GM12864 (cell line): ENCODE measurements at places on chromosomes 16 and 17.

DNA sequence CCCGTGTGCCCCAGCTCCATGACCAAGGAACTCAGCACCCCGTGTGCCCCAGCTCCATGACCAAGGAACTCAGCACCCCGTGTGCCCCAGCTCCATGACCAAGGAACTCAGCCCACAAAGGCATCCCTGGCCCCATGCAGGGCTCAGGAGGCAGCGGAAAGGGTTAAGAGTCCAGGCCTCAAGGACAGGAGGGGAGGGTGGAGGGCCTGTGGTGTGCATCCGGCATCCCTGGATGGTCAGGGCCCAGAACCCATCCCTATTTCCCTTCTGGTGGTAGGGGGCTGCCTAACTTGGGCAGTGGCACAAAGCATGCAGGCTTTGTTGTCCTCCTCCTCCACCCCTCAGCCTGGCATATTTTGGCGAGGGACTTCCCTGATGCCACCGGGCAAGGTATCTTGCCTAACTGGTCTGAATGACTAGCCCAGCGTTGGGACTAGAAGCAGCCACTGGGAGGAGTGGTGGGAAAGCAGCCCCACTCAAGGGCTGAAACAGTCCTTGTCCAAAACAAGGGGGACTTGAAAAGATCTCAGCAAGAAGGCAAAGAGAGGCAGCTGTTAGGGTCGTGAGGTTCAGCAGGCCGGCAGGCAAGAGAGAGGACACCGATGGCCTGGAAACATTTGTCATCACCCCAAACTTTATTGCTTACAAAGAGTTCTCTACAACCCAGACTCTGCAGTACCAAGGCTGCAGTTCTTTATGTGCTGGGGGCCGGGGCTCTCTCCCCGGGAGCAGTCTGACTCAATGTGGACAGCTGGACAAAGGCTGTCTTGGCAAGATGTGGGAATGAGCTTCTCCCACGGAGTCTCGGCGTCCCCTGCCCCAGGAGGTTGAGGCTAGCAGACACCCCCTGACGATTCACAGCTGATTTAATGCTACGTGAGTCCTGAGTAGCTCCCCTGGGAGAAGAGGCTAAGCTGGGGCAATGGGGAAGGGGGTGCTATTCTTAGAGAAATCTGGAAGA is 902 bp upstream of the SPATA32 start:
- DNase-seq: no peak

- DNase-seq: no peak
Measured at GRCh38 chr17:29608986-29609385, 13.7 kb downstream of the CORO6 start.

DNA sequence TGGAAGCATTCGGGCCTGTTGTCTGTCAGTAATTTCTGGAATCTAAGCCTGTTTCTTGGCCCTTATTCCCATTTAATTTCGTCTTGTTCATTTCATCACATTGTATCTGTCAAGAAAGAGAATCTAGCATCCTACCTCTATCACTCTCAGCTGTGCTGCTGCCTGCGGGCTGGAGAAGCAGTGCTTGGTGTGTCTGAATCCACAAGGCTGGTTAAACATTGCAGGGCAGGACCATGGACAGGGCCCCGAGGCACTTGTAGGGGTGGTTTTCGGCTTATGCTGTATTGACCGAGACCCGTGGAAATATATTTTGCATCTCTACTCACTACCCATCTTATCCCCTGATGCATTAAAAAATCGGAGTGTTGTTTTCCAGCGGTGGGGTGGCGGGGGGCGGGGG is 3.1 kb downstream of the RAB11FIP4 start:
- no peak for DNase-seq

- no peak for DNase-seq
Measured at GRCh38 chr16:56013962-56014552, 138.9 kb upstream of the CES5A start.

DNA sequence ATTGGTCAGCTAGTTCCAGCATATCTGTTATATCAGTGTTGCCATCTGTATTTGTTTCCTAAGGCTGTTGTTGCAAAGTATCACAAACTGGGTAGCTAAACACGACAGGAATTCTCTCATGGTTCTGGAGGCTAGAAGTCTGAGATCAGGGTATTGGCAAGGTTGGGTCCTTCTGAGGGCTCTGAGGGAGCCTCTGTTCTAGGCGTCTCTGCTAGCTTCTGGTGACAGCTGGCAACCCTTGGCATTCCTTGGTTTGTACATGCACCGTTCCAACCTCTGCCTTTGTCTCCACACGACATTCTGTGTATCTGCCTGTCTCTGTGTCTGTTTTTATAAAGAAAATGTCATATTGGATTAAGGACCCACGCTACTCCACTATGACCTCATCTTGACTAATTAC is 219.9 kb upstream of the NLRP1 start:
- no peak for DNase-seq

DNA sequence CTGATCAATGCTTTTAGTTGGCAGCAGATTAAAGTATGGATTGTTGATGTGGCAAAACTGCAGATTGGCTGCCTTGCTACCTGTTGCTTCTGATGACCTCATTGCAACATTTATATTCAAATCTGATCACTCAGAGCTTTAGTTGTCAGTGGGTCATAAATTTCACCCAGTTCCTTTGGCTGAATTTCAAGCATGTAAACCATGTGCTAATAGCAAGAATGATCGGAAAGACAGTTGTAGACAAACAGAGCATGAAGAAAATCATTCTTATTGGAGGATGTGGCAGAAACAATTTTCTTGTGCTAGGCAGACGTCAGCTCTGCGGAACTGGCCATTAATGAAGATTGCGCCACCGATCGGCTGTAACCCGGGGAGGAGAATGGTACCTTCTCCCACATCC is 346.6 kb upstream of the EEF2KMT start:
- no peak for DNase-seq

DNA sequence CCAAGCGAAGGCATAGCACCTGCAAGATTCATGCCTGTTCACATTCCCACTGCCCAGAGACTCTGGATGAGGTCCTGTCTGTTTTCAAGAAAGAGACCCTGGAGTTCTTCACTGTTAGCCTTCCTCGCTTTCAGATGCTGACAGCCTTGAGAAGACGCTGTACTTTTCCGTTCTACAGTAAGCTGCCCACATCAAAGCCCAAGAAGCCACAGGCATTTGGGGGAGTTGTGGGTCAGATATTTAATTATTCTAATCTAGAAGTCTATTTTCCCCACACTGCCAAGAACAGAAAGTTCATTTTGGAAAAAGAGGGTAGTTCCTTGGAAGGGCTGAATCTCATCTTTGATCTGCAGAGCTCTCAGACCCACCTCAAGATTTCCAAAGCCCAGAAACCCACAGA is 127.9 kb downstream of the AXIN2 start:
- DNase-seq: no peak

GRCh38 chr17:58667934-58668597 is 23.8 kb downstream of the TEX14 start:
- no peak for DNase-seq

- DNase-seq: no peak
Measured at GRCh38 chr16:83615141-83615952, 192.4 kb upstream of the HSBP1 start.

DNA sequence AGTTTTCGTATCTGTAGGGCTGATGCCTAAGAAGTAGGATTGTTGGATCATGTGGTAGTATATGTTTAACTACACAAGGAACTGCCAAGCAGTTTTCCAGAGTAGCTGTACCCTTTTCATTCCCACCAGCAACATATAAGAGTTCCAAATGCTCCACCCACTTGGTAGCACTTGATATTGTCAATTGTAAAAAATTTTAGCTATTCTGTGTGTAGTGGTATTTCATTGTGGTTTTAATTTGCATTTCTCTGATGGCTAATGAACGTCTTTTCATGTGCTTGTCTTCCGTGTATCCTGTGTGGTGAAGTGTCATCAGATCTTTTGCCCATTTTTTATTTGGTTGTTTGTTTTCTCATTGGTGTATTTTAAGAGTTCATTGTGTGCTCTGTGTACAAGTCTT is 69.7 kb downstream of the TANC2 start:
- DNase-seq: no peak

- no peak for DNase-seq
Measured at GRCh38 chr17:56680676-56681075, 87.2 kb downstream of the NOG start.

GRCh38 chr17:81202318-81202717 is 20.4 kb downstream of the CEP131 start:
- DNase-seq: no peak

- DNase-seq: no peak
Measured at GRCh38 chr17:17833658-17834357, 3.0 kb downstream of the SREBF1 start.

GRCh38 chr16:90078579-90078895 is 1.4 kb upstream of the PRDM7 start:
- no peak for DNase-seq

- DNase-seq: no peak
Measured at GRCh38 chr17:57332501-57332900, 76.2 kb downstream of the MSI2 start.

DNA sequence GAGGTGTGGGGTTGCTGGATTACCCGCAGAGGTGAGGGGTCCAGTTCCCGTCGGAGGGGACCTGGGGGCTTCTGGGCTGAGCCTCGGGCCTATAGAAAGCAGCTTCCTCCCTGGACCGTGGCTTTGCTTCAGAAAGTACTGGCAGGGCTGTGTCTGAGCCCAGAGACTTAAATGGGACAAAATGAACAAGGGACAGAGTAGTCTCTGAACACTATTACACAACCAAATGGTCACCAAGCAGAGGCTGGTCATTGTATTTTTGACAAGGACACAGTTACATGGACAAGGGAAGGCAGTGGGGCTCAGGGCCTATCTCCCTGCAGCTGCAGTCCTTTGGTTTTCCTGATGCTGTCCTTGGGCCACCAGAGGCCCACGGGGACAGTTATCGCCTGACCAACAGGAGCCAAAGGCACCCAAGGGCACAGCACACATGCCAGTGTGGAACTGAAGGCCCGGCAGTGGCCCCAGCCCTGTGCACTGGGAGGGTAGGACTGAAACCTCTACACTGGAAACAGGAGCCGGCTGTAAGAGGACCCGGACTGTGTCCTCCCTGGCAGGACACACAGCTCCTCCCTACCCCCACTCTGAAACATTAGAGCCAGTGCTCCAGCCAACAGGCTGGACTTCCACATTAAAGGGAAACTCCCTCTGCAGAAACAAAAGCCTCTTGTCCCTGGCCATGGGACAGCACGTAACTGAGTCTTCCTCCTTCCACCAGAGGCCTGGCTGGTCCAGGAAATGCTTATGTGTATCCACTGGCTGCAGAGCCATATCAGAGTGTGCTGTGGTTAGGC is 26.0 kb upstream of the ERN1 start:
- DNase-seq: no peak

- no peak for DNase-seq
Measured at GRCh38 chr17:42623732-42624596, 14.5 kb downstream of the TUBG1 start.

- DNase-seq: no peak
Measured at GRCh38 chr17:49817993-49818392, 29.5 kb downstream of the KAT7 start.

DNA sequence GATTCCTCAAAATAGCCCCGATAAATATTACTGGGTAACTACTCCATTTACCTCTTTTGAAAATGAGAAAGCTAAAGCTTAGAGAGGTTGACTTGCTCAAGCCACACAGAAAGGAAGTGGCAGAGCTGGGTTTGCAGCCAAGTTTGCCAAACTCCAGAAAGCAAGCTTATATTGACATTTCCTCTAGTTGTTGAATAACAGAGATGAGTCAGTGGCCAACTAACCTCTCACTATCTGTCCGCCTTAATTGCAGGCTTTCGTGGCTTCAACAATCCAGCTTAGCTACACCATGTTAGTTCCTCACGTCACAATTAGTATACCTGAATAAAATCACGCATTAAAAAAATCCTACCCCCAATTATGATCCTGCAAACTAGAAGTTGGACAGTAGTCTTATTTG is 151.7 kb downstream of the CNTNAP4 start:
- no peak for DNase-seq

DNA sequence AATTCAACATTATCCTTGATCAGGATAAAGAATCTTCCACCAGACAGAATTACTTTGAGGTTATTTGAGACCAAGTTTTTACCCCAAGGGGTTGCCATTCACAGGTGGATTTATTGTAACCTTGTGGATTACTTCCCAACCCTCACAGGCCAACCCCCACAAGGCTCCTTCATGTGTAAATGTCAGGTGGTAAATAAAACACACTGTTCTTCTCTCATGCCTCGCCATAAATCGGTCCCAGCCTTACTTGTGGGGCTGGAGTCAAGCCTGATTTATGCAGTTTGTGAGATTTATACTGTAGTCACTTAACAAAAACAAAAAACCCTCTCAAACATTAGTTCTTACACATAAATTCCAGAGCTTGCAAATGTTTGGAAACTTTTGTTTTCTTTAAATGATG is 98.6 kb upstream of the IRX3 start:
- no peak for DNase-seq

GRCh38 chr17:10166176-10166935 is 32.0 kb downstream of the GAS7 start:
- no peak for DNase-seq

GRCh38 chr17:36117505-36118382 is 14.1 kb downstream of the CCL4 start:
- peak; percentile 43 for DNase-seq
